AML-193 (cell line): ENCODE measurements at places on chromosomes 11 and 22.

DNA sequence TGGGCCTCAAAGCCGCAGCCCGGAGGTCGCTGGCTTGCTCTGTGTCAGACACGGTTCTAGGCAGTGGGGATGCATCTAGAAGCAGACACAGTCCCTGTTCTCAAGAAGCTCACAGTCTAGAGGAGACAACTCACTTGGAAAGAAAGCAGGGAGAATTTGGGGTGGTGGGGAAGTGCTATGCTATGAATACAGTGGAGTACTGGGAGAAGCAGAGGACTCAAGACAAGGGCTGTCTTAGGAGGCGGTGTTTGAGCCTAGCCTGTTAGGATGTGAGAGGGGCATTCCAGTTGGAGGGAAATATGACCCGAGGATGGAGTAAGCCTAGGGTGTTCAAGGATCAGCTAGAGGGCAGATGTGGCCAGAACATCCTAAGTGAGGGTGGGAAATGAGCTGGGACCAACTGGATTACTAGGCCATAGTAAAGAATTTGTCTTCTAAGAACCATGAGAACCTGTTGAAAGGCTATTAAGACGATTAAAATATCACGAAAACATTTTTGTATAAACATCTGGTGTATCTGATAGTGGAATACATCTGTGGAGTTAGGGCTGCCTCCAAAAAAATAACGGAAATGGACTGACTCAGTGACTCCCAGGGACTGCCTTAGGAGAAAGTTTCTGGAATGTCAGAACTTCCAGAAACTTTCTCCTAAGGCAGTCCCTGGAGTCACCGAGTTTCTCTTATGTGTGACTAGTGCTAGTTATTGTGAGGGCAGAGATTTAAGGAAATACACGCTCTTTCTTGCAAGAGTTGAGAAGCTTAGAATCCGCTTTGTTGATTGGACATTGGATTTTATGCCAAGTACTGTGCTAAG, 1.1 kb upstream of the PITPNB start:
- peak; percentile 4 for DNase-seq

GRCh38 chr11:28017816-28018215, 90.1 kb downstream of the KIF18A start:
- no peak for DNase-seq

- DNase-seq, result no peak
Observed at GRCh38 chr11:80779905-80780605, 1339.2 kb upstream of the TENM4 start.

GRCh38 chr11:72040491-72041363, 39.6 kb downstream of the NUMA1 start:
- DNase-seq, result peak; percentile 37

DNA sequence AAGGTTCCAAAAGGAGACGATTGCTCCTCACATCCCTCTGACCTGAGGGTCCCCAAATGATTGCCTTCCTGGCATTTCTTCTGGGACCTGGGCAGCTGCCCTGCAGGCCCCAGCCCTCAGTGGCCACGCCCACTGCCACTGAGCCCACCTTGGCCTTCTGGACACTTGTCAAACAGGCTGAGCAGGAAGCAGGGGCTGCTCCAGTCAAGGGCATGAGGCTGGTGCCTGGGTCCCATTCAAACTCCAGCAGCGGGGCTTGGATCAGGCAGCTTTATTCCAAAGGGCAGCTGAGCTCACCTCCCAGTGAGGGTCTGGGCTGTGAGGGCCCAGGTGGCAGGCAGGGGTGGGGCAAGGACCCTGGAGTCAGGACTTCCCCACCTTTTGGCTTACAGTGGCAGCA, 13.6 kb downstream of the KCTD17 start:
- no peak for DNase-seq

DNA sequence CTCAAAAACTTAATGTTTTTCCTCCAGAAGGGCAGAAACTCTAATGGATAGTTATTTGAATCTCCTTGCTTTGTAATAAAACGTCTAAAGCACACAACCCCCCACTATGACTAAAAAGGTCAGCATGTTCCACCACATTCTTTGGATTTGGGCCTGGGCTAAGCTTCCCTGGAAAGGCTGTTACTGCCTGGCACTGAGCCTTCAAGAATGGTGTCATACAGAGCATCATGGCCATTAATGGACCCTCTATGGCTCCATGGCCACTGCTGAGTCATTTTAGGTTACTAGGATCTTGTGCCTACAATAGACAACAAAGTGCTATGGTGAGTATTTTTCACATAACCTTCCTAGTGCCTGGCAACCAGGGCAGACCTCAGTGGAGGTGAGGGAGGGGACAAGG, 242.6 kb upstream of the FAT3 start:
- no peak for DNase-seq

GRCh38 chr11:23457641-23458040, 597.4 kb upstream of the CCDC179 start:
- no peak for DNase-seq

GRCh38 chr11:119861160-119861559, 132.2 kb upstream of the NECTIN1 start:
- no peak for DNase-seq
